Right forelimb (tissue), 1 donor: ENCODE measurements at places on chromosomes 7 and 10.

GRCh38 chr7:134276951-134277350 is 39.8 kb downstream of the SLC35B4 start:
- no peak for DNase-seq

GRCh38 chr10:133419211-133419950 is 5.0 kb downstream of the SPRN start:
- no peak for DNase-seq

DNA sequence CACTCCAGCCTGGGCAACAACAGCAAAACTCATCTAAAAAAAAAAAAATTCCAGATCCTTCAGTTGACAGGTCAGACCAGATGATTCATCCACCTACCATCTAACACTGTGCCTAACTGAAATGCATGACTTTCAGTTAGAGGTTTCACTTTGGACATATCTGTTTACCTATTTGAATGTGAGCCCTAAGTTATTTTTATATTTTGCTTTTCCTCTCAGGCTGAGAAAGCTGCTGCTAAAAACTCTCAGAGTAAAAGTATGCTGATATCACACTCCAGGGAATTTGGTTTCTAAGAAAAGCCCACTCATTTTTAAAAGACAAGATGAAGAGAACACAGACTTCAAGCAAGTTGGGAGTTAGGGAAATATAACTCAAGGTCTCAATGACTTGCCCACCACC is 126.0 kb downstream of the SGMS1 start:
- no peak for DNase-seq

DNA sequence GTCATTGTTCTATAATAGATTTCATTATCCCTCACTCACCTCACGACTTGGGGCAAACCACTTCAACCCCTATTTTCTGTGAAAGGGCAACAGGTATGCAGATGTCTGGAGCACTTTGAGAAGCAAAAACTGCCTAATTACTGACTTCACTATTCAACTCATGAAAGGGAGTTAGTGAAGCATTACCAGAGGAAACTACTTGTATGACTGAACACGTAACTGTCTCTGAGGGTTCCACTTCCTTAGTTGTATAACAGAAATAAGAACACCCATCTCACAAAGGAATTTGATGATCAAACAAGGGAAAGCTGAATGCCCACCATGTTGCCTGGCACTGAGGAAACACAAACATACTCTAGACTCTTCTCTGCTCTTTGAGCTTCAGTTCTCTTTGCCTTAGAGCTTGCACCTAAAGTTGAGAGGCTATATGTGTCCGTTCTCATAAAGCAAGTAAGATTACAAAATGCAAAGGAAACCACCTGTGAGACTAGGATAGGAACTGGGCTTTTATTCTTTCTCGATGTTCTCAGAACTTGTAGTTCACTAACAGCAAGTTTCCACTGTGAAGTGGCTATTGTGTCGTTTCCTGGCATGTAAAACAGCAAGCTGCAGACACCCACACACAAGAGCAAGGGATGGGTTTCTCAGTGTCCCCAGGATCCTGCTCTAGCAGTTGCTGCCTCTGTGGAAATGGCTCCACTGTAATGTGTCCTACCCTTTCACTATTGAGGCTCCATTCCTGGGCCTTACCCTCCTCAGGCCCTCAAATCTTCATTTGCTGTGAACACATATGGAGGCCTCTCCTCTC is 2.6 kb downstream of the TMEM243 start:
- no peak for DNase-seq

DNA sequence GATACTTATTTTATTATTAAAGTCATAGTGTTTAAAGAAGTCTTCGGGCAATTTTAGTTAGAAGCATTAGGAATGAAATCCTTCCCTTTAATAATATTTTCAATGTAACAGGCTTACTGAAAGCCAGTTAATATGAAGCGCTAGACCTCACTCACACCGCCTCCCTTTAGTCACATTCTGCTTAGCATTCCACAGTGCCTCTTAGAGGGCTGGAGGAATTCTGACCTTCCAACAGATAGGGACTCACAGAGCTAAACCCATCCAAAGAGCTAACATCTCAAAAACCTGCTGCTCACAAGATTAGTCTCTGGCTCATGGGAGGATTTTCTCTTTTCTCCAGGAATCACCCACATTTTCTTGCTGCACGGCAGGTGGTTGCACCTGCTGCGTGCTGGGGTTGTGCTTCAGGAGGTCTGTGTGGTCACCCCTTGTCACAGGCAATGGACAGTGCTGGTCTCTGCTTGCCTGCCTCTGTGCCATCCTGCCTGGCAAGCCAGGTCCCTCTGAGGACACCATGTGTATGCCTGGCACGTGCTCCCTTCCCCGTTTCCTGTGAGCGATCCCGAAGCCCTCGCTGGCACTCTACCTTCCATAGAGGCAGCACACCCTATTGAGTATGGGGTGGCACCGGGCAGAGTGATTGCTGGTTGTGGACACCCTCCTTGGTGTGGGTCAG is 91.8 kb downstream of the KLF6 start:
- DNase-seq, result no peak

GRCh38 chr7:100538348-100538653 is 702 bp upstream of the AGFG2 start:
- no peak for DNase-seq

DNA sequence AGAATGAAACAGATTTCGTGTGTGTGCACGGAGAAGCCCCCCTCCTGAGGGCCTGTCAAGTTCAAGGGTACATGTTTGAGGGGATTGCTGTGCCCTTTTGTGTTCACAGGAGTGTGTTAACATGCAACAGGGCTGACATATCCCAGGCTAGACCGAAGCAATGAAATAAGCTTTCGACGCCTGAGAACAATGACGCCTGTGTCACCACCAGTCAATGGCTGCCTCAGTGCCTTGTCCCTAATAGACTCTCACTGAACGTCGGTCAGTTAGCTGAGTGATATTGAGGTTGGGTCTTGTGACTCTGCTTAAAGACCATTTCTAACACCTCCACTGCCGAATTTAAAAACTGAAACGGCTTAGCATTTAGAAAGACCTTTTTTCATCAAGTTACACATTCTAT is 175.2 kb upstream of the TCF7L2 start:
- DNase-seq, result no peak

DNA sequence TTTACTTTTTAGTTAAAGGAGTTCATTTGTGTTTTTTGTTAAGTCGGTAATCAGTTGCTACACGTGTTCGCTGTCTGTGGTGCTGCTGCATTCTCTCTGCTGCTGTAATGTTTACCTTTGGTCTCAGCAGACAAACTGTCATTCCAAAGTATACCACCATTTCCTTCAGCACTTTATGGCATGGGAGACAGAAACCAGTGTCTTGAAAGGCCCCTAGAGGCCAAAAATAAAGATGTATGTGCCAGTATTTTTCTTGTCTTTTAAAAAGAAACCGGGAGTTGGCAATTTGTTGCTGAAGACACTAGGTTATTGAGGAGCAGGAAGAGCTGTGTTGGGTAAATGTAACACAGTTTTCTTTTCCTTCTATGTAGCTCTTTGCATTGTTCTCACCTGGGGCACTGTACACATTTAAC is 24.1 kb downstream of the ZNF92 start:
- DNase-seq, result no peak
